Left ventricle myocardium inferior (tissue), 1 donor: ENCODE measurements at places on chromosomes 2 and 18. TPM values are rescaled to one million over a fixed set of nuclear protein-coding genes. Genes with fewer than 3 reads are reported as not detected.

Gene TAF1B
- total RNA-seq = 4.2 TPM

Gene MSTN
- total RNA-seq = not detected

Gene ARHGAP28
- total RNA-seq = 1.5 TPM

Gene APLF
- 4.8 TPM for total RNA-seq

Gene SCYGR3
- not detected for total RNA-seq

Gene CABYR
- total RNA-seq = not detected

Gene ANKRD53
- 0.33 TPM for total RNA-seq

Gene IL1R1
- 22.6 TPM for total RNA-seq

Gene CHRNA1
- 0.33 TPM for total RNA-seq

GRCh38 chr2:30736461-30737325, 70.6 kb downstream of the CAPN13 start:
- no peak overlapping the region for H3K4me3 ChIP-seq
- DNase-seq = no peak
- H3K27ac ChIP-seq = no peak overlapping the region

GRCh38 chr2:24924266-24924665, 4.2 kb upstream of the ADCY3 start:
- H3K27ac ChIP-seq = no peak overlapping the region
- no peak overlapping the region for H3K4me3 ChIP-seq
- no peaks in the 10 kb centered on the region for H3K36me3 ChIP-seq
- peaks cover 4% of the 10 kb centered on the region for H3K27me3 ChIP-seq
- no peak for DNase-seq

DNA sequence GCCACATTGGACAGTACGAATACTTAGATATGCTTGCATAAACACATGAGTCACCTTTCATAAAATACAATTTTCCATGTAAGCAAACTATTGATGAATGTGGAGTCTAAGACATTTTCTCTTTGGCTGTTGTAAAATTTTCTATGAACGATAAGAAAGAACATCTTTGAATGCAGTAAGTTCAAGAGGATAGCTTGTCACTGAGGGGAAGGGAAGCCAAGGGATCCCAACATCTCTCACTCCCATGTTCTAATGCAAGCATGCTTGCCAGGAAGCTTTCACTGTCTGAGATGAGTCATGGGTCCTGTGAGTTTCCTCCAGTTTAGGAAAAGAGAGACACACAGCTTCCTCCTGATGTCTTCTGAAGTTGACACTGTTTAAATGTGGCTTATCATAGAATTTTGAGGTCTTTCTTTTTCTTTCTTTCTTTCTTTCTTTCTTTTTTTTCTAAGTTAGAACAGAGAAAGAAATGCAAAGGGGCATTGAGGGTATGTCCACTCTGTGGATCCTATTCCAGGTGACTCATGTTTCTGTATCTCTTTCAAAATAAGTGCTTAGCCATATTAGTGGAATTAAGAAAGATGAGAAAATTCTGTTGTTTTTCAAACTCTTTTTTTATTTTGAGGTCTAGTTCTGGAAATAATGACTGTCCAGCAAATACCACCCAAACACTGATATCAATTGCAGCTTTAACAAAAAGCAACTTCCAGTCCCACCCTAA, 146.6 kb downstream of the RDH14 start:
- no peak overlapping the region for H3K4me3 ChIP-seq
- H3K27me3 ChIP-seq = no peaks in the 10 kb centered on the region
- H3K4me1 ChIP-seq = no peaks in the 10 kb centered on the region
- no peak for DNase-seq
- H3K36me3 ChIP-seq = no peaks in the 10 kb centered on the region
- H3K27ac ChIP-seq = peak overlapping the region; percentile 35

DNA sequence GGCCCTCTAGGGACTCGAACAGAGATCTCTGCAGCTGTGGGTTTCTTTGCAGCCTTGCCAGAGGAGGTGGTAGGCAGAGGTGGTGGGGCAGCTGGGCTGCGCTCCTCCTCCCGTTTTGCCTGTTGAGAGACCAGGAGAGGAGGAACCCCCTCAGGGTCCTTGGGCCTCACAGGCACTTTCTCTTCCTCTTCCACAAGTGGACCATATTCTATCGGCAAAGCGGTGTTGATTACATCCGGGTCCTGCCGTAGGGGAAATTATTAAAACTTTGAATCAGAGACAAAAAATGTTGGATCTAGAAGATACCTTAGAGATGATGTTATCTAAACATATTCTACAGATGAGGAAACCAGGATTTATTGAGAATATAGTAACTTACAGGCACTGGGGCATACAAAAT, 78.5 kb downstream of the CLIP4 start:
- H3K4me3 ChIP-seq = no peak overlapping the region
- no peak for DNase-seq
- no peaks in the 10 kb centered on the region for H3K36me3 ChIP-seq
- no peak overlapping the region for H3K27ac ChIP-seq
- H3K27me3 ChIP-seq = no peaks in the 10 kb centered on the region

- no peak for DNase-seq
- no peak overlapping the region for H3K27ac ChIP-seq
- no peak overlapping the region for H3K4me3 ChIP-seq
These were observed 19.6 kb upstream of the YPEL5 start for GRCh38 chr2:30127016-30127893.

- H3K27me3 ChIP-seq = no peaks in the 10 kb centered on the region
- no peak overlapping the region for H3K4me3 ChIP-seq
- no peak overlapping the region for H3K27ac ChIP-seq
- peaks cover 86% of the 10 kb centered on the region for H3K4me1 ChIP-seq
- H3K36me3 ChIP-seq = no peaks in the 10 kb centered on the region
These were observed 56.9 kb downstream of the LIMS1 start for GRCh38 chr2:108591163-108591562.

DNA sequence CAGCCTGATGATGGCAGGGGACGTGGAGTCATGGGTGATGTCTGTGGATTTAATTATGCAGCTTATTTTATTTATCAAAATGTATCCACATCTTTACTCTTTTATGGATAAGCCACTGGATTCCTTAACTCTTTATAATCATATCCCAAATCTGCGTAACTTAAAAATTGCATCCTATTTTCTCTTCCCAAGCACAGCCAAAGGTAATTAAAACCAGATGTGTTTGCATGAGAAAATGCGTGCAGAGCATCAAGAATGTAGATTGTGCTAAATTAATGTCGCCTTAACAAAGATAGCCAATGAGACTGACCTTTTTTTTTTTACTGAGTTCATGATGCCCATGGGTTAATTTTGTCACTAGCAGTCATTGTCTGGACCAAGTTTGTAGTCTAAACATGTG, 10.0 kb downstream of the SH3RF3 start:
- H3K27me3 ChIP-seq = no peaks in the 10 kb centered on the region
- DNase-seq = no peak
- H3K36me3 ChIP-seq = no peaks in the 10 kb centered on the region
- H3K27ac ChIP-seq = no peak overlapping the region
- H3K4me1 ChIP-seq = peaks cover 11% of the 10 kb centered on the region

- no peaks in the 10 kb centered on the region for H3K36me3 ChIP-seq
- no peak overlapping the region for H3K4me3 ChIP-seq
- H3K27me3 ChIP-seq = no peaks in the 10 kb centered on the region
- H3K27ac ChIP-seq = no peak overlapping the region
These were observed 13.4 kb downstream of the CERS6 start for GRCh38 chr2:168469281-168469988.

- no peaks in the 10 kb centered on the region for H3K27me3 ChIP-seq
- H3K27ac ChIP-seq = peak overlapping the region; percentile 64
- no peak overlapping the region for H3K4me3 ChIP-seq
- H3K4me1 ChIP-seq = peaks cover 97% of the 10 kb centered on the region
- DNase-seq = no peak
- H3K36me3 ChIP-seq = no peaks in the 10 kb centered on the region
These were observed 3.1 kb upstream of the DCTN1 start for GRCh38 chr2:74383254-74383653.

DNA sequence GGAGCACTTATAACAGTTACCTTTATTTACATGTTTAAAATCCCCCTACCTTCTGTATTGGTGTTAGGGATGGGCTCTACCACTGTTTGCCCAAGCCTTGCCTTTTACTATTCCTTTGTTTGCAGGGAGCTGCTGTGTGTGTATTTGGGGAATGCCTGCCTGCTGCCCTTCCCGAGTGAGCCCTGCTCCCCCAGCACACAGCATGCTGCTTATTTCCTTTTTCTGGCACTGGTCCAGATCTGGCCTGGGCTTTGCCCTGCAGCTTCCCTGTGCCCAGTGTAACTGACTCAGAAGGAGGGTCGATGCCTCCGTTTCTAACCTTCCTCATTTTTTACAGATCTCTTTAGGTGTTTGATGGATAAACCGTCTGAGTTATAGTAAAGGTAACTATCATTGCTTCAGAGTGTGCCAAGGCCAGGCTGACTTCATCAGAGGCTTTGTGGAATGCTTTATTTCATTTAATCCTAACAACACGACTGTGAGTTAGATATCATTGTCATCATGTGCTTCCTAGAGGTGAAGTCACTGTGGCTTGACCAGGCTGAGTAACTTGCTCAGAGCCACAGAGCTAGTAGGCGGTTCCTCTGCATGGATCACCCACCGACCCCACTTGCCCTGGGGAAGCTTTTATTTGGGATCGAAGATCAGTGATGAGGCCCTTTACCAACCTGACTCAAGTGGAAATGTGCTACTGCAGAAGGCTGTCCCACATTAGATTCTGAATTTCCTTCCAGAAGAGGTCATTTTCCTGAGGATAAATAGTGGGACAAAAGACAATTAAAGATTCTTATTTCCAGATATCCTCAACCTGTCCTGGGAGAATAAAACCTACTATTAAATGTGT, 238.8 kb downstream of the ZNF407 start:
- no peak overlapping the region for H3K4me3 ChIP-seq
- H3K27me3 ChIP-seq = no peaks in the 10 kb centered on the region
- H3K27ac ChIP-seq = no peak overlapping the region
- no peaks in the 10 kb centered on the region for H3K36me3 ChIP-seq

- DNase-seq = no peak
- H3K4me1 ChIP-seq = peaks cover 26% of the 10 kb centered on the region
- peak overlapping the region; percentile 58 for H3K4me3 ChIP-seq
- no peaks in the 10 kb centered on the region for H3K36me3 ChIP-seq
These were observed 543 bp upstream of the MARCHF4 start for GRCh38 chr2:216372761-216373291.

DNA sequence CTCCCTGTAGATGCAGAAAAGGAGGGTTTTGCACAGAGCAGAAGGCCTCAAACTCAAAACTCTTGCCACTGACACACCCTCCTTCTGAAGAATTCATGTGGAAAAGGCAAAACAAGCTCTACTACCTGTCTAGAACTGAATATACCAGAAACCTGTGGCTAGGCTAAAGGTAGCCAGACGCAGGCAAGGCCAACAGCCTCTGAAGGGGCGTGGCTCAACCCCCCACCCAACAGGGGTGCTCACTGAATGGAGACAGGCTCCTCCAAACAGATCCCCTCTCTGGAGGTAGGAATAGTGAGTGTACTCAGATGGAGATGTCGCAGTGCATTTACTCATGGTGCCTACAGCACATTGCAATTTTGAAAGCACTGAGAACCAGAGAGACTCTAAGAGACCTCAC, 3.0 kb upstream of the STK17B start:
- no peak for DNase-seq
- no peak overlapping the region for H3K4me3 ChIP-seq
- H3K27ac ChIP-seq = no peak overlapping the region
- no peaks in the 10 kb centered on the region for H3K27me3 ChIP-seq
- no peaks in the 10 kb centered on the region for H3K36me3 ChIP-seq

DNA sequence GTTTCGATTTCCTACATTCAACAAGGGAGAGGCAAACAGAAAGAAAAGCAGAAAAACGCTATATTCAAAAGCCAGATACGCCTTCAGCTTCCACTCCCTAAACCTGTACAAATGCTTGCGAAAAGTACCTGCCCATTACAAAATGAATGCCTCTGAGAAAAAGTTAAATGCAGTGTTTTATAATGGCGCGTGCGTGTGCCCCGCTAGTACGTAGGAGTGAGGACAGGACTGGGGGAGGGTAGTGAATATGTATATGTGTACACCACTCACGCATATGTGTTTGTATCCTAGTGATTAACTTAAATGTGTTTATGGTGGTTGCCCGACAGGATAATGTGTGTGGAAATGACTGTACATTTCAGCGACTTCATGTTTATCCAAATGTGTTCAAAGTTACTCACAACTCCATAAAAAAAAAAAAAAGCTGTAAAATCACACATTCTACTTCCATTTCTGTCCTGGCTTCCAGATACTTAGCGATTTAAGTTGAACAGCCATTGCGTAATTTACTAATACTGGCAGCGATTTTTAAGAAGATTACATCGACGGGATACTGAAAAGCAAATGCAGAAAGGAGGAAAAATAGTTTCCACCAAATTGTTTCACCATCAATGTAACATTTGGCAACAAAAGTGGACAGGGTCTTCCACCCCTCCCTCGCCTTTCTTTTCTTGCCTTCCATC, 1.3 kb downstream of the NEUROD1 start:
- no peak for DNase-seq
- no peaks in the 10 kb centered on the region for H3K36me3 ChIP-seq
- H3K4me1 ChIP-seq = peaks cover 18% of the 10 kb centered on the region
- H3K27me3 ChIP-seq = peaks cover 100% of the 10 kb centered on the region
